COLO829 (cell line): ENCODE measurements at places on chromosomes 2 and 18.
A peak's percentile ranks its signal among the peaks of the same experiment; 100 is the strongest.

GRCh38 chr18:3384664-3385563, 65.1 kb upstream of the TGIF1 start:
- no peak for DNase-seq

- no peak for DNase-seq
Measured at GRCh38 chr2:192546565-192546964, 351.8 kb upstream of the TMEFF2 start.

GRCh38 chr2:134401789-134402188, 147.9 kb downstream of the MGAT5 start:
- DNase-seq = peak; percentile 33

- DNase-seq = no peak
Measured at GRCh38 chr2:71074893-71075395, 6.5 kb downstream of the NAGK start.

DNA sequence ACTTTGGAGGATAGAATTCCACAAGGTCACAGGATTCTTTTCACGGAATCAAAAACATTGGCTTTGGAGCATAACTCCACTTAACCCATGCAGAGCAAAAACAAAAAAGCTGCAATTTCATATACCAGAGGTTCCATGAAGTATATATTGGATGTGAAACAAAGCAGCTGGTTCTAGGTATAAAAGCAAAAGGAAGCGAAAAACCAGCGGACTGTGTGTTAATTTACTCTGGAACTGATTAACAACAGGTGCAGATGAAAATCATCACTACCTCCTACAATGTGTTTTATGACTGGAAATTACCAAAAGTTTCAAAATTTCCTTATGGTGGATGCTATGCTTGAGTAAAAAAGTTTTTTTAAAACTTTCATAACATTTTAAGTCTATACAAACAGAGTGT, 54.4 kb upstream of the LINC00305 start:
- DNase-seq = no peak

- DNase-seq = no peak
Measured at GRCh38 chr2:181628590-181629585, 28.0 kb downstream of the CERKL start.

GRCh38 chr2:84996909-84997308, 25.9 kb downstream of the KCMF1 start:
- DNase-seq = no peak

GRCh38 chr18:2699001-2699400, 43.5 kb downstream of the SMCHD1 start:
- no peak for DNase-seq

GRCh38 chr18:9428862-9429661, 46.3 kb upstream of the RALBP1 start:
- no peak for DNase-seq

DNA sequence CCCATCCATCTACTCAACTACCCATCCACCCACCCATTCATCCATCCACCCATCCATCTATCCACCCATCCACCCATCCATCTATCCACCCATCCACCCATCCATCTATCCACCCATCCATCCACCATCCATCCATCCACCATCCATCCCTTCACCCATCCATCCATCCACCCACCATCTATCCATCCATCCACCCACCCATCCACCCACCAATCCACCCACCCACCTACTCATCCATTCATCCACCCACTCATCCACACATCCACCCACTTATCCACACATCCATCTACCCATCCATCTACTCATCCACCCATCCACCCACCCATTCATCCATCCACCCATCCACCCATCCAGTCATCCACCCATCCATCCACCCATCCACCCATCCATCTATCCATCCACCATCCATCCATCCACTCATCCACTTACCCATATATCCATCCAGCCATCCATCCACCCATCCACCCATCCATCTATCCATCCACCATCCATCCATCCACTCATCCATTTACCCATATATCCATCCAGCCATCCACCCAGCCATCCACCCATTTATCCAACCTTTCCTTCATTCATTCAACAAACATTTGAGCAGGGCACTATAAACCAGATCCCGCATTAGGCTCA, 2.1 kb upstream of the NGEF start:
- no peak for DNase-seq

DNA sequence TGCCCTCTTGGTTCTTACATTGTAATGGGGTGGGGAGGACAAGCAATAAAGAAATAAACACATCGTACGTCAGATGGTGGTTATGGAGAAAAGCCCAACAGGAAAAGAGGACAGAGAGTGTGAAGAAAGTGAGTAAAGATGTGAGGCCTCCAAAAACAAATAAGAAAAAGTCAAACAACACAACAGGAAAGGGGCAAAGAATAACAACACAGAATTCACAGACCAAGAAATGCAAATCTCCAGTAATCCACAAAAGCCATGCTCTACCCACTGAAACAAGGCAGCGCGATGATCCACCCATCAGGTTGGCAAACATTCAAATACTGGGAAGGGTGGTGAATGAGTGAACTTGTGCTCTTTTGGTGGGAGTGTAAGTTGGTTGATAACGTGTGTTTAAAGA, 16.7 kb upstream of the DUSP2 start:
- DNase-seq = no peak

- no peak for DNase-seq
Measured at GRCh38 chr18:75341897-75342296, 85.6 kb downstream of the SMIM21 start.

- DNase-seq = peak; percentile 44
Measured at GRCh38 chr2:215269397-215270117, 42.3 kb upstream of the ATIC start.

- no peak for DNase-seq
Measured at GRCh38 chr18:11719050-11719449, 30.0 kb downstream of the GNAL start.

- no peak for DNase-seq
Measured at GRCh38 chr2:207469451-207469850, 60.3 kb upstream of the CREB1 start.

GRCh38 chr18:8232791-8233190, 376.4 kb upstream of the RAB12 start:
- DNase-seq = no peak

DNA sequence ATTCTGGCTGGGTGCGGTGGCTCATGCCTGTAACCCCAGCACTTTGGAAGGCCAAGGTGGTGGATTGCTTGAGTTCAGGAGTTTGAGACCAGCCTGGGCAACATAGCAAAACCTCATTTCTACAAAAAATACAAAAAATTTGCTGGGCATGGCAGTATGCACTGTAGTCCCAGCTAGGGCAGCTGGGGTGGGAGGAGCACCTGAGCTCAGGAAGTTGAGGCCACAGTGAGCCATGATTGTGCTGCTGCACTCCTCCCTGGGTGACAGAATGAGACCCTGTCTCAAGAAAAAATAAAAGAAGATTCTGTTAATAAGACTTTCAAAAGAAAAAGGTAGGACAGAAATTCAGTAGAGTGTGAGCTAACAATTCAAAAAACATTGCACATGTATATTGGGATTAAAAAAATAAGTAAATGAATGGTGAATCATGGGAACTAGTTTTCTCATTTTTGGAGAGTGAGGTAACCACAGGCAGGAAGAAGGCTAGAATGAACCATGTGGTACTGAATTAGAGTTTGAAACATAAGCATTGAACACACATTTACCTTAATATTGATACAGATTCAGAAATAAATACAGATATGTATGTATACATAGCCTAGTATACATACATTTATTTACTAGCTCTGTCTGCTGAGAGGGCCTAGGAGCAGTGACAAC, 53.5 kb downstream of the NCOA1 start:
- no peak for DNase-seq

DNA sequence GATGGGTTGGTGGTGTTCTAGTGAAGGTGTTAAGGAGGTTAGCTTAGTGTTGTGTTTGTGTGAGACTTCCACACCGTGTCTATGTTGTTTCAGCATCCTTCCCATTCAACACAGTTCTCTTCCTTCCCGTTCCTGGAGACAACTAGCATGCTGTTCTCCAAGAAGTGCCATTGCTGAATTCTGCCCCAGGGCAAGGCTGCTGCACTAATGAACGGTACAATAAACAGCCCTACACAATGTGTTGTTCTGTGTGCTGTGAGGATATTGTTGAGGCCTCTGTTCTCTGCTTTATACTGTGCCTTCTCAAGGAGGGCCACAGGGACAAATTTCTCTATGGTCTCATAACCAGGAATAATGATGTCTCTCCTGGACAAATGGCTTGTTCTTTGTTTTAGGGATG, 39.8 kb upstream of the ZEB2 start:
- DNase-seq = peak; percentile 23

DNA sequence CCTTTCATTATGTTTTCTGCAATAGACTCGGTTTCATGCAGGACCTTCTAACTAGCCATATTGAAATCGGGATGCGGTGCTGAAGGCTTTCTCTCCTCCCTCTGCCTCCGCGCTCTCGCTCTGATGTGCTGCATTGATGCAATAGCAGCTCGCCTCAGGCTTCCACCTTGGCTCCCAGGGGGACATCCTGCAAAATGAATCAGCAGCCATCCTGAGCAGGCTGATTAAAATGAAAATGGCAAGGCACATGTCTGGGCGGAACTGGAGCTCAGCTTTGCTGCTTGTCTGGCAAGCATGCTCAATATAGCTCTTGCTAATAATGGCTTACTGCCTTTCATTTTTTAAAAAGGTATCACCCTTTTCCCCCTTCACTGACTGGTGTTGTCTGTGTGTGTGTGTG, 806 bp upstream of the MYT1L start:
- no peak for DNase-seq

DNA sequence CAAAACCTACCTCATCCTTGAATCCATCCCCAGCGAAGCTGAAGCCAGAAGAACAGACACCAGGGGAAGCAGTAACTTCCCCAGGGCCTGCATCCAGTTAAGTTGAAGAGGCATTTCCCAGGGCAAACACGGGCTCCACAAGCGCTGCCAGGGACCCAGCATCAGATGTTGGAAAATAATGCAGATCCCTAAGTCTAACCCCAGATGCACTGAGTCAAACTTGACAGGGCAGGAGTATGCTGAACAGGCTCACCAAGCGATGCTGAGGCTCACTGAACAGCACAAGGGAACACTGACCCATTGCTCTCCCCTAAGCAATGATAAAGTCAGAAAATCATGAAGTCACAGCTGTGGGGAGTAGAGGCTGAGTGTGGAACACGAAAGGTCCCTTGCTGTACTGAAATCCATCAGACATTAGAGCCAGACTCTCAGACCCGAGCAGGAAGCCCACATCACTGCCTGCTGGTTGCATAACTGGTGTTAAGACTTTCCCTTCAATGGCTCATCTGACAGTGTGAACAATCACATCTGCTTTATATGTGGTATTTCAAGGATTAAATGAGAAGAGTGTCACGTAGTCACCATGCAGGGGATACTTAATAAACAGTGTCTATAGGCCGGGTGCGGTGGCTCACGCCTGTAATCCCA, 36.2 kb downstream of the TNS1 start:
- no peak for DNase-seq

GRCh38 chr18:76721207-76721996, 101.0 kb upstream of the ZNF236 start:
- DNase-seq = no peak

DNA sequence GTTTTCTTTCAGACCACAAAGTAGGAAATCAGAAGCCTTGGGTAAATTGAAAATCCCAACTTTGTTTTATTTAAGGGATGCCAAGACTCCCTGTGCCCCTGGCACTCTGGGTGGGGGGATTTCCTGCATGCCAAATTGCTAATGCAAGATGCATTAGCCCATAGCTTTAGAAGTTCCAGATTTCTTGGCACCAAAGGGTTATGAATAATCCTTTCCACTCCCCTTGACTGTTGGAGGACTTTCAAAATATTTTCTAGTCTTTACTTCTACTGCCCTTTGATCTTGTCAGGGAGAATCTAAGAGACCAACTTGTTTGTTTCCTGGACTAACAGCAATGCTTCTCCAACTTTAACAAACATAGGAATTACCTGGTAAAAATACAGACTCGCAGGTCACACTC, 81.8 kb upstream of the TGIF1 start:
- DNase-seq = no peak

- DNase-seq = no peak
Measured at GRCh38 chr2:20565101-20565622, 85.7 kb downstream of the HS1BP3 start.
